Omental fat pad (tissue), 4 donors: ENCODE measurements at places on chromosomes 7 and 10.

GRCh38 chr7:133675510-133676218 is 422.8 kb downstream of the EXOC4 start:
- DNase-seq, result no peak

DNA sequence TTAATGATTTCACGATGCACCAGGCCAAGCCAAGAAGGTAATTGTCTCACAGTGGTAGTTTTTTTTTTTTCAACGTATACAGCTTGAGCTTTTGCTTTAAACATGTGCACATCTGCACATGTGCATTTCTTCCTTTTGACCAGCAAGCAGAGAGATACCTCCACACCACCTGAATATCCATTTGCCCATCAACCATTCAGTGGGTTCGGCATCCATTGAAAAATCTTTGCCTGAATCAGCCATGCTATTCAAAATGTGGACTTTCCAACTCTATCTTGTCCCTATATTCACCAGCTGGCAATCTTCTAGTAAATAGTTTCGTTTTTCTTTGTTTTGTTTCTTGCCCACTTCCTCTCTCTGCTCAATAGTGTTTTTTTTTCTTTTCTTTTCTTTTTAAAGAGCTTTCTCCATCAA is 7.7 kb upstream of the TRA2A start:
- DNase-seq, result no peak

- no peak for DNase-seq
These were observed 37.5 kb downstream of the AHCYL2 start for GRCh38 chr7:129262324-129262723.

GRCh38 chr10:124651402-124651891 is 92.7 kb downstream of the FAM53B start:
- DNase-seq, result no peak

DNA sequence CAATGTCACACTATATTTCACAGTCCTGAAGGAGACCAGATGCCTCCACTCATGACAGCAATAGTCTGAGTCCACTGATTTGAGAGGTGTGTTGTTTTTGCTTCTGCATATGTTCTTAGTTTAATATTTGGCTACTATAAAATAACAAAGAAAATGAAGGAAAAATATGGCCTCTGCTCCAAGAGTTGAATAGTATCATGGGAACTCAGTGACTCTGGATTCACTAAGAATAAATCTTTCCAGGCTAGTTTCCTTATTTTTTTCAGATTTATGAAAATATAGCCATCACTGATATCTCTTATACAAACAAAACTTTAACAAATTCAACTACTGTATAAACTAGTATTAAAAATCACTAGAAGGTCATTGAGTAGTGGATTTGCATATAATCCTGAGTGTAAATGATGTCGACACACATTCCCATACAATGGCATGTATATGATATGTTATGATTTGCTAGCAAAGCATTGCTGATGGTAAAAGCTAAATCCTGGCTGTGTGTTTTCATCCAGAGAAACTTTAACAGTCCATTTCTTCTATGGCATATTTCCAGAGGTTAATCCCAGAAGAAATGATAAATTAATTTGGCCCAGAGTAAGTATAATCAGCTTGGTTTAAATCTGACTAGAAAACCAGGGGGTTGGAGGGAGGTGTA is 66.0 kb upstream of the VIPR2 start:
- DNase-seq, result no peak
